Renal pelvis (tissue), 12 donors: ENCODE measurements at places on chromosomes 1 and 21. TPM values are rescaled to one million over a fixed set of nuclear protein-coding genes. Genes with fewer than 3 reads are reported as not detected.
A peak's percentile ranks its signal among the peaks of the same experiment; 100 is the strongest.

FLG2 gene
- 0.08 TPM for polyA plus RNA-seq

AIRE gene
- 0.99 TPM for polyA plus RNA-seq

GJA9 gene
- polyA plus RNA-seq, result 0.58 TPM

LMOD1 gene
- 4.2 TPM for polyA plus RNA-seq

CITED4 gene
- polyA plus RNA-seq, result 6.3 TPM

RHOU gene
- polyA plus RNA-seq, result 15.9 TPM

FAM163A gene
- polyA plus RNA-seq, result 0.76 TPM

ZNF697 gene
- 18.4 TPM for polyA plus RNA-seq

SYCP1 gene
- polyA plus RNA-seq, result 0.30 TPM

ANKRD45 gene
- polyA plus RNA-seq, result 4.2 TPM

DNA sequence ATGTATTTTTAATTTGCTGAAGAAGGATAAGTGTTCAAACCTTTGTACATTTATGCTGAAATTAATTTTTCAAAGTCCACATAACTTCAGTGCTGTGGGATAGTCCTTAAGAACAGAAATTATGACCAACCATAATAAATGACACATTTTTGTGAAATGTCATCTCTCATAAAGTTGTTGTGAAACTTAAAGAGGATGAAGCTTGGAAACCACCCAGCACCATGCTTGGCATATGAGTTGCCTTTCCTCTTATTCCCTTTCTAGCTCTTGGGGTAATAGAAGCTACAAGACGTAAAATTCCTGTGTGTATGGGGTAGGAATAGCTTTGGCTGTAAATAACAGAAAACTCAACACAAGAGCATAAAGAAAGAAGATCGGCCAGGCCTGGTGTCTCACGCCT lies 18.9 kb upstream of the USP24 start:
- DNase-seq, result no peak

DNA sequence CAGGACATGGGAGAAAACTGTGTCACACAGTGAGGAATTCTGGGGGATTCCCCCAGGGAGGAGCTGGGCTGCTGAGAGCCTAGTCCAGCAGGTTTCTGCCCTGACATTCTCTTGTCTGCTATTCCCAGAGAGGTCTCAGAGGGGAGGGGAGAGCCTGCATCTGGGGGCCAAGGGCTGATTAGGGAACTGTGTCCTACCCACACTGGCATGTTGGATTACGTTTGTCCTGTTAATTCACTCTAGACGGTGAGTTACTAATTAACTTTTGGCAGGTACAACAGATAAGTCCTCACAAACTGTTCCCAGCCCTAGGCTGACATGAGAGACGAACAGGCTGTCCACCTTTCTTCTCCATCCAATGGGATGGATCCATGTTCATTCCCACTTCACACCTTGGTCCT lies 2.6 kb upstream of the SH3BGRL3 start:
- DNase-seq, result no peak

GRCh38 chr1:182091083-182091482 lies 29.6 kb upstream of the ZNF648 start:
- DNase-seq, result no peak

GRCh38 chr21:15210235-15210678 lies 145.5 kb upstream of the NRIP1 start:
- DNase-seq, result no peak

DNA sequence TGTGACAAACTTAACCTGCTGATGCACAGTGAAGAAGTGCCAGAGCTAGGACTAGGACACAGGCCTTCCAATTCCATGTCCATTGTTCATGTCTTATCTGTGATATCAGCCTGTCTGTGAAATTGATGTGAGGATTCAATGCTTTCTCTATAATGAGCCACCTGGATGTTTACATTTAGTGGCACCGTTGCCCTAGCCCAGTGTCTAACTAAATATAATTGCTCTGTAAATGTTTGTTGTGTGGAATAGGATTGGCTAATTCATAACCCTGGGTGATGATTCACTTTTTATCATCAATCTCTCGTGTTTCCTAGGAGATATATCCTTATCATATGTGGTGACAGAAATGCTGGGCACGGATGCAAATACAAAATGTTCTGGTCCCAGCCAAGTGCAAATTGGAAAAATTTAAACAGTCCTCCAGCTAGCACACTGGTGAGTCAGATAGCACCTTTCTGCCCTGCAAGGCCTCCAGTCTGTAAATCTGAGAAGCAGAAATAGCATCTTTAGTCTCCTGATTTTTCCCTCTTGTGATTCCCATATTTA lies 46.9 kb upstream of the GNG12 start:
- no peak for DNase-seq

DNA sequence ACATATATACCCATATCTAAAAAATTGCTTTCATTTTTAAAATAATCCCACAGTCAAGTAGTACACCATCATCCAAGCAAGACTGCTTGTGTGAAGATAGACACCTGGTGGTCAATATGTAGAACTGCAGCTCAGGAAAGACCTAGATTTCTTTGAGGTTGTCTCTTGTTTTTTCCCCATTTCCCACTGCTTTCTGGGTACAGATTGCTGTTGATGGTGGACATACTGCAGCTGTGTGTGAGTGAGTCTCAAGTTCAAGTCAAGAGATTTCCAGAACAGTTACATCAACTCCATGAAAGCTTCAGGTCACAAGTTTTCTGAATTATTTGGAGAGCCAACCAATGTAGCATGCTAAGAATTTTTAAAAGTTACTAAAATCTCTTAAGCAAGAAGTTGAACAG lies 306.4 kb downstream of the DUSP10 start:
- DNase-seq, result peak; percentile 40

- no peak for DNase-seq
Measured at GRCh38 chr1:184813528-184814089, 59.0 kb upstream of the EDEM3 start.

GRCh38 chr1:246001837-246002230 lies 505.2 kb downstream of the SMYD3 start:
- no peak for DNase-seq

DNA sequence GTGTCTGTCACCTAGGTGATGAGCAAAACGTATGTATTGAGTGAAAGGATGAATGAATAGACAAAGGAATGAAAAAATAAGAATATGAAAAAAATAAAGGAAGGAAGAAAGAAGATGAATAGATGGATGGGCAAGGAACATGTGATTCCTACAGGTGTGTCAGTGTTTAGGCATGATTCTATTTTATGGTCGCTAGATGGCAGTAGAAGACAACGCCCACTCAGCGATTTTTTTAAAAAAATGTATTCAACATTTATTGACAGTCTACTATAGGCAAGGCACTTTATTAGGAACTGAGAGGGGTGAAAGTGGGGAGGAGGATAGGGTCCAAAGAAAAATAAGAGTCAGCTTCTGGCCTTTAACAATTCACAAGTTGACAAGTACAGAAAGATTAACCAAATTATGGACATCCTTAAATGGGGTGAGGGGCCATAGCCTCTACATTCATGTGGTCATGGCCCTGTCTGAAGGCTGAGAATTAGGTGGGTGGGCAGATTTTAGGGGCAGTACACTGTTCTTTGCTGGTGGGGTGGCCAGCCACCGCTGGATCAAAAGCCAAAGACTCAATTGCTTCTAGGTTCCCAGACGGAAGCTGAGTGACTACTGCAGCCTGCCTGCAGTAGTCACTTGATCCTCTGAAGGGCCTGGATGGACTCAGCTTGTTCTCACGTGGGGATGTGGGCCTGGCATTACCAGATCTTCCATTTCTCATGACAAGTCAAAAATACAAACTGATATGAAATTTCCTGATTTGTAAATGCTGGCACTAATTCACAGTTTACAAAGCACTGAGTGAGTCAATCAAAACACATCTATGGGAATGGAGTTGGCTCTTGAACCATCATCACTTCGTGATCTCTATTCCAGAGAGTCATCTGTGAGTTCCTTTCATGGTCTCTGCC lies 83.9 kb downstream of the FASLG start:
- peak; percentile 11 for DNase-seq

GRCh38 chr1:25437672-25438071 lies 7.0 kb downstream of the MACO1 start:
- no peak for DNase-seq

DNA sequence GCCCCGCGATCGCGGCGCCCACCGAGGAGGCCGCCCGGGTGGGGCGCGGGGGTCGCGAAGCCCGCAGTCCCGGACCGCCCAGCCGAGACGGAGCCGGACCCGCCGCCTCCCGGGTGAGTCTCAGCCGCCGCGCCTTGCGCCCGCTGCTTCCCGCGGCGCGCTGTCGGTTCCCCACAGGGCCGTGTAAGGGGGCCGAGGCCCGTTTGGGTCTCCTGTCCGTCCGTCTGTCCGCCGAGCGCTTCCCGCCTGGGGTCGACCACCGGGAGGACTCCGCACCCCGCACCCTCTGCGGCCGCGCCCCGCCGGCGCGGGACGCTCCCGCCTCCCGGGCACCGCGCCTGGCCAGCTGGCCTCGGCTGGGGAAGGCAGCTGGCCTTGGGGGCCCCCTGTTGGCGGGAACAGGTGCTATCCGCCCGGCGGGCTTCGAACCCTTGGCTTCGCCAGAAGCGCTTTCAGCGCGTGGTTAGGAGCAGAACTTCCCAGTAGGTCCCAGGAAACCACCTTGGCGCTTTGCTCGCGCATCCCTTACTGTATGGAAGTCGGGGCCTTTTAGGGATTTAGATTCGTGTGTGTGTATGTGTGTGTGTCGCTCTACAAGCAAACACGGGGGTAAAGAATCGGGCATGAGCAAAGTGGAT lies 414 bp downstream of the TMEM51 start:
- peak; percentile 44 for DNase-seq

DNA sequence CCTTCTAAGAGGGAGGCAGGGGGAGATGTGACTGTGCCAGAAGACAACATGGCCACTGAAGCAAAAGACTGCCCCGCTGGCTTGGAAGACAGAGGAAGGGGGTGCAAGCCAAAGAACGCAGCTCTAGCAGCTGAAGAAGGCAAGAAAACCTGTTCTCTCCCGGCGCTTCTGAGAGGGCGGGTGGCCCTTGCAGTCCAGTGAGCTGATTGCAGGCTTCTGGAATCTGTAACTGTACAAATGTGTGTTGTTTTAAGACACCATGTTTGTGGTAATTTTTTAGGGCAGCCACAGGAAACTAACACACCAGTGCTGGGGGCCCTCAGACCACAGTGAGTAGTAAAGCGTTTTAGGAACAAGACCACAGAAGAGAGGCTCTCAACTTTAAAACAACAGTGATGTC lies 47.0 kb downstream of the CD46 start:
- DNase-seq, result no peak

GRCh38 chr1:49187056-49187455 lies 410.4 kb upstream of the BEND5 start:
- DNase-seq, result no peak
